NCI-H187 (cell line): ENCODE measurements at places on chromosomes 4 and X.

- DNase-seq, result no peak
These were observed 11.9 kb upstream of the MAB21L2 start for GRCh38 chr4:150569998-150570535.

- DNase-seq, result no peak
These were observed 54.6 kb downstream of the PROM1 start for GRCh38 chr4:16029262-16029661.

DNA sequence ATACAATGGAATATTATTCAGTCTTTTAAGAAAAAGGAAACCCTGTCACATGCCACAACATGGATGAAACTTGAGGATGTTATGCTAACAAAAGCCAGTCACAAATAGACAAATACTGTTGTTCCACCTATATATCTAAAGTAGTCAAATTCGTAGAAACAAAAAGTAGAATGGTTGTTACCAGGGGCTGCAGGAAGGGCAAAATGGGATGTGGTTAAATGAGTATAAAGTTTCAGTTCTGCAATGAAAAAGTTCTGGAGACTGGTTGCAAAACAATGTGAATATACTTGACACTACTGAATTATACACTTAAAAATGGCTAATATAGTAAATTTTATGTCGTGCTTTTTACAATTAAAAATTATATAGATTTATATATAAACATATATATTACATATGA lies 12.2 kb downstream of the SPOCK3 start:
- no peak for DNase-seq

GRCh38 chrX:101682723-101683122 lies 23.1 kb upstream of the ARMCX2 start:
- DNase-seq, result no peak

- DNase-seq, result no peak
These were observed 150.4 kb upstream of the NOCT start for GRCh38 chr4:138864961-138865720.

GRCh38 chrX:119045884-119046283 lies 26.9 kb upstream of the CT47C1 start:
- no peak for DNase-seq

DNA sequence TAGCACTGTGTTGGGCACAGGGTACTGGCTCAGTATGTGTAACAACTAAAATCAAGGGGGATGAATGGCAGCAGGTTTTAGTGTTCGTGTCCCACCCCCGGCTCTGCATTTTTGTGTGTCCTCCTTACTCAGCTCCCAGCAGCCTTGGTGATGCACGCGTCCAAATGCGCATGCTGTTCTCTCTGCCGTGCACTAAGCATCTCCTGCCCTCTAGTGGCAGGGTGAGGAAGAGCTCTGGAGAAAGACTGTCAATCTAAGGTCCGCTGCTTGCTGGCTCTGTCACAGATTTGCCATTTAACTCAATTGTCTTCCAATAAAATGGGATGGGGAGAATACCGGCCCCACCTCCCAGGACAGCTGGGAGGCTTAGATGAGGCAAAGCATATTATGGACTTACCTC lies 61.4 kb downstream of the WFS1 start:
- no peak for DNase-seq

DNA sequence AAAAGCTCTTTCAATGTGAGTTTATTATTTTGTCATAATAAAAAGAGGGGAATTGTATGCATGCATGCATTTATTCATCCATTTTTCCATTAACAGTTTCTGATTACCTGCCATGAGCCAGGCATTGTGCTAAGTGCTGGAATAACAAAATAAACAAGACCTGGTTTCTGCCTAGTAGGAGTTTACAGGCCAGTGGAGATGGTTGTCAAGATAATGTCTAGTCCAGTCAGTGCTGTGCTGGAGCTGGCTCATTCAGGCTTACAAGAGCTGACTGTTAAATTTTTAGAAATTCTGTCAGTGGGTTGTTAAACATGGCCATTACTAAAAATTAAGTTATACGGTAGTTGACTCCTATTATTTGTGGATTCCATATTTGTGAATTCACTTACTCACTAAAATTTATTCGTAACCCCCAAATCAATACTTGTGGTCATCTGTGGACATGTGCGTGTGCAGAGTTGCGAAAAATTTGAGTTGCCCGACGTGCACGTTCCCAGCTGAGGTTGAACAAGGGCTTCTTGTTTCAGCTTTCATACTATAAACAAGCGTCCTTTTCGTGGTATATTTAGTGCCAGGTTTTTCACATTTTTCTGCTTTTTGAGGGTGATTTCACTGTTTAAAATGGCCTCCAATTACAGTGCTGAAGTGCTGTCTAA lies 172.3 kb upstream of the RPS6KA3 start:
- no peak for DNase-seq

- peak; percentile 11 for DNase-seq
These were observed 233.0 kb upstream of the CLNK start for GRCh38 chr4:10917566-10917965.

DNA sequence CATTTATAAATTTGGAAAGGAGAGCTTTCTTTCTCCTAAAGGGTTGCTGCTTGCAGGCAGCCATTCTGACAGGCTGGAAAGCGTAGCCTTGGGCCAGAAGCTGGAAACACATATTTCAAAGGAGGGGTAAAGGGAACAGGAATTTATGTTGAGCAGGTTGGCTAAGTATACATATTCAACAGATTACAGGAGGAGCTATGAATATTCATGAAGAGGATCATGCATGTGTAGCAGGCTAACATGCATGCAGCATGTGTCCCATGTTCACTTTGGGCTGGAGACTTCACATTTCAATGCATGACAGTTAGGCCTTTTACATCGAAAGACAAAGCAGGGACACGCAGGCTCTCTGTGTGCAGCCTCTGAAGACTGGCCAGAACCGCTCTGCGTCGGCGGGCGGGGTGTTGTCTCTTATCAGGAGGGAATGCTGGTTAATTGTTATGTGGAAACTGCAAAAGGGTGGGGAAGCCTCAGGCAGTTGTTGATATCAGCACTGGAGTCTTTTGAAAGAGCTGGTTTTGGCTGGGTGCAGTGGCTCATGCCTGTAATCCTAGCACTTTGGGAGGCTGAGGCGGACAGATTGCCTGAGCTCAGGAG lies 31.5 kb downstream of the CASP3 start:
- no peak for DNase-seq

DNA sequence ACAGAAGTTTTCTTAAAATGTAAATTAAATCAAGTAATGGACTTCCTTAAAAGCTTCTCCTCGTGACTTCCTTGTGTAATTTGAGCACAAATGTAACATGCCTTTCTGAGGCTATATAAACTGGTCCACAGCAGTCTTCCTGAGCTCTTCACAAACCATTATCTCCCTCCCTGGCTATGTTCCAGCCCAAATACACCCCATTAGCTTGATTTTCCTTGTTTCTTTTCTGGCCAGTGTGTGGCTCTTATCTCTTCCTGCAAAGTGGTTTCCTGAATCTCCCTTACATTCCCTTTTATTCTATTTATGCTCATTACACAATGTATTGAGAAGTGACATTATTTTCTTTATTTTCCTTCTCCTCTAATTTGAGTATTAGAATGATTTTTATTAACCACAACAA lies 1085.3 kb upstream of the PCDH10 start:
- no peak for DNase-seq

- DNase-seq, result no peak
These were observed 7.3 kb downstream of the GPRASP1 start for GRCh38 chrX:102658556-102658955.

- DNase-seq, result no peak
These were observed 31.9 kb downstream of the RHOH start for GRCh38 chr4:40228497-40229365.

- DNase-seq, result no peak
These were observed 27.5 kb downstream of the FBXW7 start for GRCh38 chr4:152508386-152508785.
